ENCODE measurements at places on chromosomes 1 and 21. TPM values are rescaled to one million over a fixed set of nuclear protein-coding genes. Genes with fewer than 3 reads are reported as not detected.

- H3K4me3 ChIP-seq, result no peak overlapping the region
- peak overlapping the region; percentile 78 for H3K27ac ChIP-seq
- no peaks in the 10 kb centered on the region for H3K27me3 ChIP-seq
- H3K4me1 ChIP-seq, result peaks cover 53% of the 10 kb centered on the region
These were observed 184.5 kb downstream of the DHRS3 start for GRCh38 chr1:12433323-12434053.

SLC26A9 gene
- total RNA-seq, result not detected

- peaks cover 96% of the 10 kb centered on the region for H3K4me1 ChIP-seq
- H3K36me3 ChIP-seq, result peaks cover 30% of the 10 kb centered on the region
- no peaks in the 10 kb centered on the region for H3K27me3 ChIP-seq
- peak overlapping the region; percentile 11 for H3K27ac ChIP-seq
- DNase-seq, result no peak
These were observed 12.4 kb downstream of the SLC2A1 start for GRCh38 chr1:42946120-42946898.

DNA sequence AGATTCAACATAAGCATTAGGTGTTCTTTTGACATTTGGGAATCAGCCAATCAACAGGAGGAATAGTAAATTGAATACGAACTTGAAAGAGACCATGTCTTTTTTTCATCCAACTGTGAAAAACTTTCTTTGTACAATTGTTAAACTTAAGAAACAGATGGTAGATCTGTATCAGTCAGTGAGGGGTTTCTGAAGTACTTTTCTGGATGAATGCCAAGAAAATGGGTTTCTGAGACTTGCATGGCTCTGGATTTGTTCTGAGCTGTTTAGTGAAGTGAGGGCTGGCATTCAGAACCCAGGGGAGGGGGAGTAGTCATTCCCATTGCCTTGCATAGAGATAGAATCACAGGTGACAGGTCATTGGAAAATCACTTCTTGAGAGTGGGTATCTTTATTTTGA lies 37.4 kb downstream of the PTPRC start:
- H3K36me3 ChIP-seq, result peaks cover 62% of the 10 kb centered on the region
- H3K27me3 ChIP-seq, result no peaks in the 10 kb centered on the region
- peak overlapping the region; percentile 90 for H3K27ac ChIP-seq
- no peak overlapping the region for H3K4me3 ChIP-seq
- peaks cover 36% of the 10 kb centered on the region for H3K4me1 ChIP-seq
- DNase-seq, result peak; percentile 75

DNA sequence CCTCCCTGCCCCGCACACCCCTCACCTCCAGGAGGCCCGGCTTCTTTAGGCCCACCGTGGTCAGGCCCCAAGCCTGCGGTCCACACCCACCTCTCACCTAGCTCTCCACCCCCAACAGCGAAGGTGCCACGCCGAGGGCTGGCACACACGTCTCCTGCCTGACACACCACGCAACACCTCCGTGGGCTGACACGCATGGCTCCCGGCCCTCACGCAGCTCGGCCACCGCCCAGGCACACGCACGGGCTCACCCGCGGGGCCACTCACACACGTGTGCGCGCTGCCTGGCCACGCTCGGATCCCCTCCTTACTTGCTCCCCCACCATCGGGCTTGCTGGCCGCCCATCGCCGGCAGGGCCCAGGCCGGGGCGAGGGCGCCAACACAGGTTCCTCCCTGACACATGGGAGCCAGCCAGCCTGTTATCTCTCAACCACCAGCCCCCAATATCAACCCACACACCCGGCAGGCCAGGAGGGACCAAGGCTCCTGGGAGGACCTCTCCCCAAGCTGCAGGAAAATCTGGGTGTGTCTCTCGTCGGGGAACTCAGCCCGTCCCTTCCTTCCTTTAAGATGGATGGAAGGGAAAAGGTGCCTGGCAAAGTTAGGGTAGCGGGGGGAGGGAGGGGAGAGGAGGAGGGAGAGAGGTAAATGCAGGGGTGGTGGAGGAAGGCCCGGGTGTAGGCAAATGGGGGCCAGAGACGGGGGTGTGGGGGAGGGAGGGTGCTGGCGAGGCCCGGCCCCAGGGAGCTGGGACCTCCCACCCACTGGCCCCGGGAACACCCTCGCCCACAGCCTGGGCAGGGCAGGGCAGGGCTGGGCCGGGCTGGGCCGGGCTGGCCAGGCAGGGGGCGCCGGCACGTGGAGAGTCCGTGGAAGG lies 546 bp downstream of the ELOVL1 start:
- peaks cover 31% of the 10 kb centered on the region for H3K36me3 ChIP-seq
- H3K27me3 ChIP-seq, result no peaks in the 10 kb centered on the region
- peaks cover 32% of the 10 kb centered on the region for H3K4me1 ChIP-seq
- H3K4me3 ChIP-seq, result peak overlapping the region; percentile 88

- no peak overlapping the region for H3K4me3 ChIP-seq
- H3K4me1 ChIP-seq, result no peaks in the 10 kb centered on the region
- no peaks in the 10 kb centered on the region for H3K27me3 ChIP-seq
- no peaks in the 10 kb centered on the region for H3K36me3 ChIP-seq
- no peak for DNase-seq
These were observed 111.4 kb downstream of the CSMD2 start for GRCh38 chr1:34053660-34054059.

Measured in natural killer cell (primary cell).